ENCODE measurements at places on chromosomes 12 and 14.

DNA sequence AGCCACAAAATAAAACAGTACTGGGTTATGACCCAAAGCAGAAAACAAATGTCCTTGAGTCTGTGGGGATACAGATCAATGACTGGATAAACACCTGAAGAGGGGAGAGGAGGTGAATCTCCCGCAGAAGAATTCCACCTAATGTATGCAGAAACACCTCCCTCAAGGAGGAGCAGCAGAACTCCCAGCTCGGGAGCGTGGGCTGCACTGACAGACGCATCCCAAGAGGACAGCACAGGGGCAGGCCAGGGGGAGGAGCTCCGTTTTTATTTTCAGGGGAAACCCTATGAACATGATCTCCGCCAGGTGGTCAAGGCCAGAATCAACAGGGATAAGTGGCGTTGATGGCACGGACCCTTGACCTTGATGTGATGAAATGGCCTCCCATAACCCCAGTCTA, 41.8 kb upstream of the PPP2R5C start:
- no peak for DNase-seq

- DNase-seq = no peak
Observed at GRCh38 chr14:105325303-105325702, 10.8 kb downstream of the PACS2 start.

GRCh38 chr12:27185234-27186021, 58.7 kb upstream of the STK38L start:
- DNase-seq = no peak

GRCh38 chr14:87732562-87732961, 260.4 kb downstream of the GALC start:
- no peak for DNase-seq

DNA sequence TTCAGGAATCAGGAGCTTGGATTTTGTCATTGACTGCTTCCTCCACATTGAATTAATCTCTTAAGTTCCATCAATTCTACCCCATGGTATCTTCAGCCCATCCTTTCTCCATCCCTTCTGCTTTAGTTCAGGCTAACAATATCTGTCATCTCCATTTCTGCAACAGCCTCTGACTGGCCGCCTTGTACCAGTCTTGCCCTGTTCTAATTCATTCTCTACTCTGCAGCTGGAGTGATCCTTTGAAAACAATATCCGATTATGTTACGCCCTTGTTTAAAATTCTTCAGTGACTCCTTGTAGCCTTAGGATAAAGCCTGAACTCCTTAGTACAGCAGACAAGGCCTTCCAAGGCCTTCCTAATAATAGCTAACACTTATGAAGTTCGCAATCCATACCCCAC, 170.2 kb downstream of the ETV6 start:
- no peak for DNase-seq

DNA sequence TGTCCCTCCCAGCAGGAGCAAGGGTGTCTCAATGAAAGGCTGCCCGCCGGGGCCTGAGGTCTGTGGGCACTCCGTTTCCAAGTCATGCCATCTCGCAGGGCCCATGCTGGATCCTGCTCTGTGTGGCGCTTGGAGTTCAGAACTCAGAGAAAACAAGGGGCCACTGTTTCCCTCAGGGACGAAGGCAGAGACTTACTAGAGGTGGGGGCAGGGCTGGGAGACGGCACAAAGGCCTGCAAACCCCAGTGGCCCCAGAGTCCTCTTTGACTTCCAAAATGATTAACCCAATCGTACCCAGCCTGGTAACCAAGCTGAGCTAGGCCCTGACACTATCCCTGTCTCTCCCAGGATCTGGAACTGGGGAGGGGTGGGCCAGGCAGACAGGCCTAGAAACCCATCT, 95.8 kb downstream of the ITPK1 start:
- DNase-seq = no peak

DNA sequence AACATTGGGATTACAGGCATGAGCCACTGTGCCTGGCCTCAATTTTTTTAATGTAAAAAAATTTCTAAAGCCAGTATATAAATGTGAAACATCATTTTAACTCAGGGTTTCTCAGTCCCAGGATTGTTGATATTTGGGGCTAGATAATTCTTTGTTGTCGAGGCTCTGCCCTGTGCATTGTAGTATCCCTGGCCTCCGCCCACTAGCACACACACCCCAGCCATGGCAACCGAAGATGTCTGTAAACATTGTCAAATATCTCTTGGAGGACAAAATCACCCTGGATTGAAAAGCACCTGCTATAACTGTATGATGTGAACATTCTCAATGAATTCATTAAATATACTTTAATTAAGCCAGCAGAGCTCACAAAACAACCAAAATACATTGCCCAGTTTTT, 8.4 kb upstream of the CIT start:
- no peak for DNase-seq

DNA sequence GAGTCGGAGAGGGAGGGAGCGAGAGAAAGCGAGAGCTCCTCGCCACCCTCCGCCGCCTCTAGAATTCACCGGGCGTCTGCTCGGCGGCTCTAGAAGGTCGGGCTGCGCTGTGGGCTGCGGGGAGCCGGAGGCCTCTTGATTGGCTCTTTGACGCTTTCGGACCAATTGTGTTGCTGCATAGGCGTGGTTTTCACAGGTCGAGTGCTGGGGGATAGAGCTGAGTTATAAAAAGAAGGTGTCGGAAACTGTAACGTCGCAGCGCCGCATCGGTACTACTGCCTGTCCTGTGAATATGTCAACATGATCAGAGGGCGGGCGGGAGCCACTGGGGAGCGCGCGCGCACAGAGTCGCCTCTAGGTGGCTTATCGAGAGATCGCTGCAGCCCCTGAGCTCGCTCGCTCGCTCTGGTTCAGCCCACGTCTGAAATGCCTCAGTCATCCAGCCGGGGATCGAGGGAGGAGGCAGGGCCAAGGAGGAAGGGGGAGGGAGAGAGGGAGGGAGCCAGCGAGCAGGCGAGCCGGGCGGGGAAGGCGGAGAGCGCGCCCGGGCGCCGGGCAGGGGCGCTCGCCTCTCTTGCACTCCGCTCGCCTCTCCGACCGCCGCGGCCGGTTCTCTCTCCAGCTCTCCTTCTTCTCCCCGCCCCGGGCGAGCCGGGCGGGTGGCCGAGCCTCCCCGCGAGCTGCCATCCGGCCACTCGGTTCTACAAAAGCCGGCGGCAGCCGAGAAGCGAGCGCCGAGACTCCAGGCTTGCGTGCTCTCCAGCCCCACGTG, at the start of gene TBX3:
Gene TBX3, minus strand, starts transcription at position 78 of the 772 bp plus-strand sequence. CDS start 975 bp downstream, outside the sequence.
- DNase-seq = peak; percentile 71

DNA sequence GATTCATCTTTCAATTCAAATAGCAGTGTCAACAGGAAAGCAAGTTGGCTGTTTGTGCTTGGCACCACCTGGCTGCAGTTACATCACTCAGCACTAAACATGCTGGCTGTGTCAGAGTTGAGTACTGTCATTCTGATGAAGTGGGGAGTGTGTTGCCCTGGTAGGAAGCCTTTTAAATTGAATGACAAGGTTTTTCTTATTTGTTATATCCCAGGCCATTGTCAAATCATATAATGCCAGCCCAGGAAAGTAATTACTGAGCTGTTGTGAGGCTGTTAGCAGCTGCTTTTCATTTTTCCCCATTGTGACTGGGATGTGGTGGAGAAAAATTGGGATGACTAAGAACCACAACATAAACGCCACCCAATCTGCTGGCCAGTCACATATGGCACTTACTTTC, 106.5 kb upstream of the PRKD1 start:
- DNase-seq = no peak

DNA sequence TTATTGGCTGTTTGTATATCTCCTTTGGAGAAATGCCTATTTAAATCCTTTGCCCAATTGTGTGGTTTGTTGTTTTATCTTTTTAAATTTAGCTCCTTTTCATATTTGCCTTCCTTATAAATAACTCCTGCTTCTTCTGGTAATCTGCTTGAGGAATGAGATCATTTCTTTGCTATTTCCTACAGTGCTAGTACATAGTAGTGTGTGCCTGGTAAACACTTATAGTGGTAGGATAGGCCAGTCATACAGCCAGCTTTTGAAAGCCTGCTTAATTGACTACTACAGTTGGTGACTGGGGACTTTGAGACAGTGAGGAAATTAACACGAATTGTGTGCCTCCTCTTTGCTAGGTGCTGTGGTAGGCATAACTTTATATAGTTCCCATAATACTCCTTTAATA, 68.7 kb downstream of the BORCS5 start:
- no peak for DNase-seq

- no peak for DNase-seq
Observed at GRCh38 chr14:77475432-77476115, 17.7 kb downstream of the AHSA1 start.

- no peak for DNase-seq
Observed at GRCh38 chr12:65199604-65200003, 30.2 kb downstream of the LEMD3 start.

DNA sequence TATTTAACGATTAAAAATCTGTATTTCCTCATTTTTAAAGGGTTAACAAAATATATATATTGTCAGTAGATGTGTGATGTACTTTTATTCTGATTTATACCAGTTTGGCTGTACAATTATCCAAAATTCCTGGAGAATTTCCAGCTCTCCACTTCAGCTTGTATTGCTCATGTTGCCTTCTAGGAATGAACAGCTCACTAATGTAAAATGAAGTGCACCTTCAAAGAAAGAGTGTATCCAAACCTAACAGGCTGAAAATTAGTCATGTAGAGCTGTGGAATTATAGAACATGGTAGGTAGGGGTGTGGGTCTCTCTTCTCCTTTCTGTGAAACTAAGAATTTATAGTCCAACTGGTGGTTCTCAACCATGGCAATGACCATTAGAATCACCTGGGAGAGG, 362.0 kb downstream of the ETNK1 start:
- no peak for DNase-seq

GRCh38 chr14:23631234-23631633, 4.9 kb upstream of the DHRS2 start:
- no peak for DNase-seq

- DNase-seq = no peak
Observed at GRCh38 chr12:106982229-106982628, 4.7 kb downstream of the MTERF2 start.

GRCh38 chr12:106629797-106630659, 47.2 kb downstream of the RFX4 start:
- no peak for DNase-seq

- DNase-seq = no peak
Observed at GRCh38 chr14:105541218-105541875, 15.0 kb downstream of the TMEM121 start.

DNA sequence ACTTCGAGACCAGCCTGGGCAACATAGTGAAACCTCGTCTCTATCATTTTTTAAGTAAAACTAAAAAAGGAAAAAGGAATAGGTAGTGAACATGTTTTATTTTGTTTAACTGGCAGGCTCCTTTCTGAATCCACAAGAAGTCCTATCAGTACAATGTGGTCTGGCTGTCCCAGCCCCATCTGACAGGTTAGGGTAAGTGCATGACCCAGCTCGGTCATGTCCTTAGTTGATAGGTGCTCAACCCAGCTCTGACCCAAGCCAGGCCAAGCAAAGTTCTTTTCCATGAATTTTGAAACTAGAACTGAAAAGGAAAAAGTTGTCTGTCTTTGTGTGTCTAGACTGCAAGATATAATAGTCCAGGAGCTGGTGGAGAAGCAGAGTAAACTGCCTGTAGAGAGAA, 4.7 kb upstream of the NRDE2 start:
- no peak for DNase-seq

- DNase-seq = no peak
Observed at GRCh38 chr12:38785381-38785780, 120.0 kb downstream of the CPNE8 start.

DNA sequence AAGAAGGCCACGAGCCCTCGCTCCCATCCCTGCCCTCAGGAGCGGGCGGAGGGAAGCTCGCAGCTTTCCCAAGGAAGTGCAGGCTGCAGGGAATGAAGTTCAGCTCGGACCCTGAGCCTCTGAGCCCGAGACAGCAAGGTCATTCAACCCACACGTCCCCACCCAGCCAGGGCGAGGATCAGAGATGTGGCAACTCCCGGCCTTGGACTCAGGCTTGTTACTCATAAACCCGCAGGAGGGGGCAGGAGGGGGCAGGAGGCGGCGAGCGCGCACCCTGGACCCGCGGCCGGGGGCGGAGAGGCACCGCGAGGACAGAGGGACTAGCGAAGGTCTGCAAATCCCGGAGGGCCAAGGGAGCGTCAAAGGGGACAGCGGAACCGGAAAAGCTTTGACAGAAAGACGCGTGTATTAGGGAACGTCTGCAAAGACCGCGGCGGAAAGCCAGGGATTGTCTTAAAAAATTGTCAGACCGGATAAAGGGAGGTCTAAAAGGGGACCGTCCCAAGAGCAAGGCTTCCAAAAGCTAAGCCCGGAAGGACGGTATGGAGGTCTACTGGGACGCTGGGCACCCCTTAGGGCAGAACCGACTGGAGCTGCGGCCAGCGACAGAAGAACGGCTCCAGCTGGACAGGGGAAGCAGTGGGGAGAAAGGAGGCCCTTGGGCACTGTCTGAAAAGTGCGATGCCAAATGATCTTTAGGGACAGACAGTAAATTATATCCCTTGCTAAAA, 611 bp upstream of the DCAF11 start:
- peak; percentile 75 for DNase-seq

GRCh38 chr12:117733549-117733805, 235.3 kb downstream of the KSR2 start:
- DNase-seq = no peak

- DNase-seq = no peak
Observed at GRCh38 chr14:91364524-91365270, 52.9 kb downstream of the CCDC88C start.

- DNase-seq = no peak
Observed at GRCh38 chr14:22549981-22550673, 38.9 kb downstream of the DAD1 start.

GRCh38 chr12:128078301-128078971, 188.5 kb upstream of the TMEM132C start:
- DNase-seq = no peak

DNA sequence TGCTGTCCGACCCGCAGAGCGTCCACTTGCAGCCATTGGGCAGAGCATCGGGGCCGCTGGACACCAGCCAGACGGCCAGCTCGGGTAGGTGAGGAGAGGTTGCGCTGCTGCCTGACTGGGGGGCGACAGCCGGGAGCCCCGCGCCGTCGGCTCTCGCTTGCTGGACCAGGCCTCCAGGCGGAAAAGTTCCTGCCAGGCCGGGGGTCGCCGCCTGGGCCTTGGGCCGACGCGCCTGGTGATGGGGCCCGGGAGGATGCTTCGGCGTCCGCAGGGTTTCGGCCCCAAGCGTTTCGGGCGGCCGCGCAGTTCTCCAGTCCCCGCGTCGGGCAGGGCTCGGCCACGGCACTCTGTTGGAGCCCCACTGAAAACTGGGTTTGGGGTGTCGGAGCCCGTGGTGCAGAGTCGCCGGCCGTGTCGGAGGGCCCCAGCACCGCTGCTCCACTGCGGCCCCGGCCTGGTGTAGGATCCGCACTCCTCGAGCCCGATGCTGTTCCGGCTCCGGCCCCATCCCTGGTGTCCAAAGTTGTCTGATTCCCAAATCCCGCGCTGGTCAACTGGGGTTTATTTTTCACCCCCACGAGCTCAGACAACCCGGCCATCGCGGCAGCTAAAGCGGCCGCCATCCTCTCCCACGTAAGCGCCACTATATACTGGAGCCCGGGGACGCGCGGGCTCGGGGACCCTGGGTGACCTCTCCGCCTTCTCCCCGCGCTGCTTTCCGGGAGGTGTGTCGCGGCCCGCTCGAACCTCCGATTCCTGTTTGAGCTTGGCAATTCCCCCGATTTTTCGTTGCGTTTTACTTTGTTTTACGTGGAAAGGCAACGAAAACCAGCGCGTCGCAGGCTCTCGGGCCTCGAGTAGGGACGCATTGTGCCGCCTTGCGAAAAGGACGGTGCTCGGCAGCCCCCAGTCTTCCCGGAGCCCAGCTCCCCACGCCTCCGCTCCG, 872 bp downstream of the VSX2 start:
- no peak for DNase-seq
